ENCODE measurements at places on chromosomes 6 and 20.

DNA sequence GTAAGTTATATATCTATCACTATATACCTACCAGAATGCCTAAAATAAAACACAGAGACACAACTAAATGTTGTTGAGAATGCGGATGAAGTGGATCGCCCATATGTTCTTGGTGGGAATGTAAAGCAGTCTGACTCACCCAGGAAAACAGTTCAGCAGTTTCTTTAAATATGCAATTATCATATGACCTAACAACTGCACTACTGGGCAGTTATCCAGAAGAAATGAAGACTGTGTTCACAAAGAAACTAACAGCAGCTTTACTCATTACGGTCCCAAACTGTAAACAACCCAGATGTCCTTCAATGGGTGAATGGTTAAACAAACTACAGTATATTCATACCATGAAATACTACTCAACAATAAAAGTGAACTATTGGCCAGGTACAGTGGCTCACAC, 14.3 kb upstream of the ZC3H12D start:
- no peak for DNase-seq

DNA sequence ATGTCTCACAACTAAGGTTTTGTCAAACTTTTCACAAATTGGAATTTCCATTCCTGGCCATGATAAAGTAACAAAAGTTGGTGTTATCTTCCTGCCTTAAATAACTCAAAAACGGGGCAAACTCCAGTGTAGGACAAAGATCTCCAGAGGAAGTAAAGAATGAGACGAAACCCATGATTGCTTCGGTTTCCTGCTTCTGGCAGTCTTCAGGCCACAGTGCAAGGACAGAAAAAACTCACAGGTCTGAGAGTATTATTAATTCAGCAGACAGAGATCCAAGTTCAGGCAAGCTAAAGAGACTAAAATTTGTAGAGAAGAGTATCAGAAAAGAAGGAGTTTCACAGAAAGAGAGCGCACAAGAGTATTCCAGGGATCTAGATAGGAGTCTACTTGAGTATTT, 64.8 kb upstream of the RCAN2 start:
- DNase-seq: no peak

DNA sequence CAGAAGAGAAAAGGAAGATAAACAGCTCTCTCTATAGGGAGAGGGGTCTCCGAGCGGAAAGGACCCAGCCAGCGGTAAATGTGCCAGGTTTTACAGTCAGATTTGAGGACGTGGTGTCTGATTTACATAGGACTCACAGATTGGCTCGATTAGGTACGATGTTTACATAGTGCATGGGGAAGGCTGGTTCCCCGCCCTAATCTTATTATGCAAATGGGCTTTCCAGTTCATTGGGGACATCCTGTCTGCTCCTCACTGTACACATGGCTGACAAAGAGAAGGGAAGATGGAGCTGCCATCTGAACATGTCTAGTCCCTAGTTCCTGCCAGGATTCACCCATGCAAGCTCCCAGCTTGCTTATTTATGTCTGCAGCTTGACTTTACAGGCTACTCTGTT, 119.9 kb downstream of the RNF144B start:
- no peak for DNase-seq

- DNase-seq: no peak
Observed at GRCh38 chr6:34242252-34243130, 5.8 kb downstream of the HMGA1 start.

Measured in omental fat pad (tissue), 4 donors.